HAP-1 (cell line): ENCODE measurements at places on chromosomes 1 and 21.

GRCh38 chr1:221840511-221841243 is 98.8 kb upstream of the DUSP10 start:
- DNase-seq, result no peak

DNA sequence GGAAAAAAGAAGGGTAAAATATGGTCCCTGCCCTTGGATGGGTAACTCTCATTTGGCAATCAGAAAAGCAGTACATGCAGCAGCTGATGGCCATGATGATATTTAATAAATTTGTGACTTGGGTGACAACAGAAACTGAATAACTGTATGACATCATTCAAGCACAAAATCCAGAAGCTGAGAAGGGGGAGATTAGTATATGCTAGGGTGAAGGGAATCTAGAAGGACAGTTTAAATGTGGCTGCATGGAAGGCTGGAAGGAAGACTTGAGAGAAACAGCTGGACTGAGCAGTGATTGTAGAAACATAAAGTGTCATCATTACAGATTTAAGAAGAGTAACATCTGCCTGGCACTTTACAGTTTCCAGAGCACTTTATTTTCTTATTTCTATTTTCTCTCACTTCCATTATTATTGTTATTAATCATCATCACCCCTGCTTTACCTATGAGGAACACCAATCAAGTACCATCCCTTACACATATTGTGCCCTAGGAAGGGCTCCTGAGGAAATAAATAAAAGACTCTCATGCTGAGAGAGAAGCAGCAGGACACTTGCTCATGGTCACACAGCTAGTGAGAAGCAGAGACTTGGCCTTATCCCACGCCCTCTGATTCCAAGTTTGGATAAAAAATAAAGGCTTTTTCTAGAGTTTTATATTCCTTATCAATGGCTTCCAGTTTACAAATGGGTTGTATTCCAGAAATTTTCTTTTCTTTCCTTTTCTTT is 207.2 kb downstream of the PBX1 start:
- no peak for DNase-seq

DNA sequence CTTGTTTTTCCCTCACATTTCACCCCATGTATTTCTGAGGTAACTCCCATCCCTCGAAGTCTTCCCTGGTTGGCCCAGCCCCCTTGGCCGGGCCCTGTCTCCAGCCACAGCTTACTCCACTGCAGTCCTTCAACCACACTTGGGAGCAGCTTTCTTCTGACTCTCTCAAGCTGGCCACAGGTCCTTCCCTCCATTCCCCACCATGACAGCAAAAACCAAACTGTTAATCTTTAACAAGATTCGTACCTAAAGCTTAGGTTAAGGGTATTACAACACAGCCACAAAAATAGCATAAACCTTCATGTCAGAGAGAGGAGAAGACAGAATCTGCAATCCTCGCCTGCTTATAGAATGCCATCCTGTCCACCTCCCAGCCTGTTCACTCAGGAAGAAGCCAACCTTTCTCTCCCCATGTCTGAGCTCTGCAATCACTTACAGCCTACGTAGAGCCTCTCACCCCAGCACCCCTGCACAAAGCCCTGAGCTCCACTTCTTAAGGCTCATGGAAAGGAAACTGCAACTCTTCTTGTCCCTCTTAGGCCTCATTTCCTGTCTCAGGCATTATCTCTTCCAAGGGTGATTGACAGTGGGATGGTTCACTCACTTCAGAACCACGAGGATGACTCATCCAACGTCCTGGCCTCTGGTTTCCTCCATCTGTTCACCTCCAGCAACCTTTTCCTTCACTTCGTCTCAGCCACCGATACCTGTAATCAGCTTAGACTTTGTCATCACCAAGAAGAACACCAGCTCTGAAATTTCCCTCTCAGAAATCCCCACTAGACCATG is 72.8 kb downstream of the CD2 start:
- no peak for DNase-seq

- no peak for DNase-seq
Measured at GRCh38 chr1:235401251-235401650, 34.0 kb downstream of the TBCE start.

DNA sequence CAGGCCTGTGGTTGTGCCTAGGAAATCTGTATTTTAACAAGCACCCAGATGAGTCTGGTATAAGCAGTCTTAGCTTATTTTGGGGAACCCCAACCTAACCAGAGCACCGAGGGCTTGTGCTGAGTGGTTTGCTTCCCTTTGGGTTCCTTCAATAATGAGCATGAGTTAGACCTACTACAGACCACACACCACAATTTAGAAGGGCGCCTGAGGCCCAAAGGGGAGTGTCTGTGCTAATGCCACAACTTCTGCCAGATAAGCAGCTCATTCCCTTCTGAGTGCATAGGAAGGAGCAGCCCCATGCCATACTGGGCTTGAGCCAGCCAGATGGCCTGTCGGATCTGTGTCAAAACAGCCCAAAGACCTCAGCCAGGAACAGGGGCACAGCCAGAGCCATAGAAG is 15.4 kb upstream of the LSS start:
- no peak for DNase-seq

DNA sequence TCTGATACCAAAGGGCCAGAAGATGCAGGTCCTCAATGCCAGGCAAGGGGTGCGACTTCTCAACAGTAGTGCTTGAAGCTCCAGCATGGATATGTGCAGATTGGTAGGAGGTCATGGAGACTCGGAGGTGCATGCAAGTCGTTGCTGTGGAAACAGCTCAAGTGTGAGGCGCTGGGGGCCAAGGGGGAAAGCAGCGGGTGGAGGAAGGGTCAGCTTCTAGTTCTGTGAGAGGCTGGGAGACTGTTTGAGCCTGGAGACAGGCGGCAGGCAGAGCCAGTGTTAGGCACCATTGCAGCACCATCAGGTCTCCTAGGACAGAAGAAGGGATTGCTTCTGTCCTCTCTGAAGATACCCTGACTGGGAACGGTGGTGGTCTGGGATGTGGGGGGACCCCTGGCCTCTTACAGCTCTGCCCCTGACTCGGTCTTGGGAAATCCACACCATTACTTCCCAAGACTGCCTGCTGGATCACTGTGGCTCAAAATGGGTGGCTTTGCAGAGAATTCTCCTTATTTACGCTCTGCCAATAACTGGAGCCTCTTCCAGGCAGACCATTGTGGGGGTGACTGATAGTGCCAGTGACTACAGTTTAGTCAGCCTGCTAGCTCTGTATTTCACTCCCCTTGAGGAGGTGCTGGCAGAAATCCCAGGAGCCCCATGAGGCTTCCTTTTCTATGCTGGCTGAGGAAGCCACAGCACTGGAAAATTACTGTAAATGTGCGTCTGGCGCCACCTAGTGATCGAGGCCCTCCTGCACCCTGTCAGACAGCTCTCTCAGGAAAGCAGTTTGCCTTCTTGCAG is 46.3 kb upstream of the VANGL1 start:
- peak; percentile 88 for DNase-seq

DNA sequence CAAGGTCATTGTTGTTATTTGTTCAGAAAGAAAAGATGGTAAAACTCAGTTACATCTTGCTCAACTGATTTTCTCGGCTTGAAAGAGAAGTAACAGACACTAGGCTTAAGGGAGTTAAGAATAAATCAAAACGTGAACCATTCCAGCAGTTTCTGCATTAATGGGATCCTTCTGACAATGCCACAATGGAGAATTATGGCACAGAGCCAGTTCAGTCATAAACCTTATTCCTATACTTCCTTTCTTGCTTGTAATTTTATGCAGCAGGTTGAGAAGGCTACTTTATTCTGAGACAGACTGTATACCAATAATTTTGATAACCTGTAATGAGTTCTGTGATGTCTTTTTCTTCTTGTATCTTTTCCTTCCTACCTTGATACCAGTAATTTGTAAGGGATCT is 167.0 kb downstream of the C1orf21 start:
- DNase-seq, result no peak
